Naive thymus-derived CD8-positive, alpha-beta T cell (primary cell): ENCODE measurements at places on chromosomes 7 and 10. TPM values are rescaled to one million over a fixed set of nuclear protein-coding genes. Genes with fewer than 3 reads are reported as not detected.

DNA sequence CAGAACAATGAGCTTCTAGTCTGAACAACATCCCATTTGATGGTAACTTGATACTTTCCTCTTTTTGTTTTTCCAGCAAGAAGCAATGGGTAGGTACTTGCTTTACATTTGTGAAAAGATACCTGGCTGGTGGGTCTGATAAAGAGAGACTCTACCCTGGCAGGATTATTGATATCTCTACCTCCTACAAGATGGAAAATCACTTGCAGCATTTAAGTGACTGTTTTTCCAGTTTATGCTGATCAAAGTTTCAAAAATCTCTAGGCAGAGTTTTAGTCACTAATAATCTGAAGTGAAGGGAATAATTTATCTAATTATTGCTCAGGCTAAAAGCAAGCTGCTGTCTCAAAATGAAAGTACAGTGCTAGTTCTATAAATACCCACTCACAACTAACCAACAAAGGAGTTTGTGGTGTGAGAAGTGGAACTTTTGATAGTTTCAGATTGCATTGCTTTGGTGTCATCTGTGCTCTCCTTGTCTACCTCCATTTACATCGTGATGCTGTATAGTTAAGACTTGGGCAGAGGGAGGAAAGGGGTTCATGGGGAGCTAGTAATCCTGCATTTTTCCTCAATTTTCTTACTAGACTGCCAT lies 86.0 kb upstream of the ANKRD1 start:
- H3K27me3 ChIP-seq: no peaks in the 10 kb centered on the region
- peak overlapping the region; percentile 63 for H3K4me3 ChIP-seq
- H3K36me3 ChIP-seq: no peaks in the 10 kb centered on the region
- H3K27ac ChIP-seq: peak overlapping the region; percentile 88
- H3K4me1 ChIP-seq: peaks cover 30% of the 10 kb centered on the region

DNA sequence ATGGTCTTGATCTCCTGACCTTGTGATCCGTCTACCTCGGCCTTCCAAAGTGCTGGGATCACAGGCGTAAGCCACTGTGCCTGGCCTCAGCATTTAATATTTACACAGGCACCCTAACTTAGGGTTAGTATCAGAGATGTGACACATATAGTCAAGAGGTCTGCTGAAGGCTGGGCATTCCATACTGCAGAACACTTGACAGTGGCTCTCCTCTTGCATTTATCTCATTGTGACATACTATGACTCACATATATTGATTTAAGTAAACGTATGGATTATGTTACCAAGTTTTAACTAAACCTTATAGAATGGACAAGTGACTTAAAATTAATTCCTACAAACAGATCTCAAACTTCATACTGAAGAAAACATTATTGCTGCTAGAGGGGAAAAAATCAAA lies 36.6 kb downstream of the BRAF start:
- H3K36me3 ChIP-seq: no peaks in the 10 kb centered on the region
- H3K27me3 ChIP-seq: no peaks in the 10 kb centered on the region
- no peak overlapping the region for H3K27ac ChIP-seq
- no peak for DNase-seq
- peaks cover 66% of the 10 kb centered on the region for H3K4me1 ChIP-seq
- H3K4me3 ChIP-seq: no peak overlapping the region

GRCh38 chr10:131006458-131007256 lies 304.9 kb downstream of the TCERG1L start:
- no peak for DNase-seq
- no peaks in the 10 kb centered on the region for H3K4me1 ChIP-seq
- H3K4me3 ChIP-seq: no peak overlapping the region

GRCh38 chr7:77409005-77409738 lies 7.0 kb downstream of the GSAP start:
- DNase-seq: no peak
- peaks cover 8% of the 10 kb centered on the region for H3K36me3 ChIP-seq
- H3K27me3 ChIP-seq: no peaks in the 10 kb centered on the region
- H3K27ac ChIP-seq: no peak overlapping the region

GRCh38 chr7:151954866-151955820 lies 1.1 kb upstream of the GALNTL5 start:
- H3K36me3 ChIP-seq: no peaks in the 10 kb centered on the region
- no peak for DNase-seq

DNA sequence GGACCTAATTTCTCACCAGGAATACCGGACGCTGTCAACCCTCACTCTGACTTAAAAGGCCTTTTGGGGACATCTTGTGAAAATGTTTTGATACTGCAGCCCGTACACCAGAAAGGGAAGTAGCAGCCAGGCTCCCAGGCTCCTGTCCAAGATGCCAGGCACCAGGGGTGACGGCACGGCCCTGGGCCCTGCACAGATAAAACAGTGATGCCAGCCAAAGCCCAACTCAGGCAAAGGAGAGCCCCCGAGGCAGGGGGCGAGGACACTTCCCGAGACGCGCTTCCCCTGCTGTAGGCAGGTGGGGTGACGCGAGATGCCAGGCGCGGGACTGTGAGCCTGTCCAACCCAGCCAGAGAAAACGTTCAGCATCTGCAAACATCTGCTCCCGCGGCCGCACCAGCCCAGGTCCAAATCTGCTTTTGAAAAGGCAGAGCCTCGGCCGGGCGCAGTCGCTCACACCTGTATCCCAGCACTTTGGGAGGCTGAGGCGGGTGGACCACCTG lies 15.7 kb downstream of the ZFAND2A start:
- no peaks in the 10 kb centered on the region for H3K36me3 ChIP-seq
- no peak overlapping the region for H3K27ac ChIP-seq
- H3K4me3 ChIP-seq: no peak overlapping the region
- peaks cover 2% of the 10 kb centered on the region for H3K27me3 ChIP-seq
- H3K4me1 ChIP-seq: no peaks in the 10 kb centered on the region

DNA sequence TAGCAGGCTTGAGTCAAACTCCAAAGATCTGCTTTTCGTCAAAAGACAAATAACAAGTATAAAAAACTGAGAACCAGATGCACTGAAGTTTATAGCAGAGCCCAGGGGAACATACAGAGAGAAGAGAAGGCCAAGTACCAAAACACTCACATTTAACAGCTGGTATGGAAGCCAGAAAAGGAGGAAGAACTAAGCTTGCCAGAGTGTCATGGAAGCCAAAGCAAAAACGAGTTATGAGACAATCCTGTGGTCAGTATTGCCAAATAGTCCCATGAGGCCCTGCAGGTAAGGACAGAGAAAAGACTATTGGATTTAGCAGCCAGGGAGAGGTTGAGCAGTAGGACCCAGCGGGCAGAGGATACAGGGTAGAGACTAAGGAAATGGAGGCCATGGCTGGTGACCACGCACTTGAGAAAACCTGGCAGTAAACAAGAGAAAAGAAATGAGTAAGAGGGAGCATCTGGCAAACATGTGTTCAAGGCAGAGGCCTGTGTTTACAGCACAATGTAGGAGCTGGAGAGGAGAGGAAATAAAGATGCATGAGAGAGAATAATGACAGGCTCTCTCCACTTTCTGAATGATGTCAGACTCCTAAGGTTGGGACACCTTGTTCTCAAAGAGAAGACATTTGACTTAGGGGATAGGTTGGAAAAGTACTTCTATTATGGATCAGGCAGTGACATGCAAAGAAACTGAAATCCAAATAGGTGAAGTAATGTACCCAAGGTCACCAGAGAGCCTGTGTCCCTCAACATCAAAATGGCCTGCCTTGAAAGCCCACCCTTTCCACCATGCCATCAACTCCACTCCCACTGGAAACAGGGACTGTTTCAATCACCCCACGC lies 9.1 kb downstream of the CREB3L2 start:
- peak overlapping the region; percentile 6 for H3K27ac ChIP-seq
- DNase-seq: no peak
- no peak overlapping the region for H3K4me3 ChIP-seq
- H3K4me1 ChIP-seq: peaks cover 23% of the 10 kb centered on the region
- H3K27me3 ChIP-seq: no peaks in the 10 kb centered on the region
- peaks cover 7% of the 10 kb centered on the region for H3K36me3 ChIP-seq

DNA sequence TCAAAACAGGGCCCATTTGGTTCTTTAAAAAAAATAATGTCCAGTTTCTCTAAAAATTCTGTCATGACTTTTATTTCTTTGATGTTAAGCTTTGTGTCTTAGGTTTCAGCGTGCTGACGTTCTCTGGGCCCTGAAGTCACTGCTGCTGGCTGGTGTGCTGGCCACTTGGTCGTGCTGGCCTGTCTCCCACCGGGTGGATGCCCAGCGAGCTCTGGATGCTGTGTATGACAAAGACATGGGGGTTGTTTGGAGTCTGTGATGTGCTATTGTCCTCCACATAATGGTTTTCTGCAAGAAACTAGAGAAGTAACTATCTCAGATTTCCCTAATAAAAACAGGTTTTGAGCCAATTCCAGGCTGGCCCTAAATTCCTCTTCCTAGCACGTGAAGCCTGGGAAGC lies 9.5 kb upstream of the IDI2 start:
- H3K27me3 ChIP-seq: no peaks in the 10 kb centered on the region
- no peak for DNase-seq
- no peak overlapping the region for H3K4me3 ChIP-seq
- peaks cover 1% of the 10 kb centered on the region for H3K36me3 ChIP-seq

GRCh38 chr10:32239769-32240168 lies 107.2 kb downstream of the EPC1 start:
- no peaks in the 10 kb centered on the region for H3K4me1 ChIP-seq
- H3K4me3 ChIP-seq: no peak overlapping the region
- no peak overlapping the region for H3K27ac ChIP-seq
- H3K27me3 ChIP-seq: peaks cover 3% of the 10 kb centered on the region
- DNase-seq: no peak

- DNase-seq: no peak
- H3K4me3 ChIP-seq: no peak overlapping the region
- no peak overlapping the region for H3K27ac ChIP-seq
- H3K27me3 ChIP-seq: peaks cover 7% of the 10 kb centered on the region
- H3K36me3 ChIP-seq: peaks cover 4% of the 10 kb centered on the region
Observed at GRCh38 chr7:3404501-3404900, 103.4 kb downstream of the SDK1 start.

GRCh38 chr10:132892004-132892403 lies 50.4 kb downstream of the CFAP46 start:
- DNase-seq: no peak
- no peak overlapping the region for H3K4me3 ChIP-seq
- peaks cover 4% of the 10 kb centered on the region for H3K4me1 ChIP-seq
- peaks cover 41% of the 10 kb centered on the region for H3K27me3 ChIP-seq
- H3K36me3 ChIP-seq: no peaks in the 10 kb centered on the region
- H3K27ac ChIP-seq: no peak overlapping the region

DNA sequence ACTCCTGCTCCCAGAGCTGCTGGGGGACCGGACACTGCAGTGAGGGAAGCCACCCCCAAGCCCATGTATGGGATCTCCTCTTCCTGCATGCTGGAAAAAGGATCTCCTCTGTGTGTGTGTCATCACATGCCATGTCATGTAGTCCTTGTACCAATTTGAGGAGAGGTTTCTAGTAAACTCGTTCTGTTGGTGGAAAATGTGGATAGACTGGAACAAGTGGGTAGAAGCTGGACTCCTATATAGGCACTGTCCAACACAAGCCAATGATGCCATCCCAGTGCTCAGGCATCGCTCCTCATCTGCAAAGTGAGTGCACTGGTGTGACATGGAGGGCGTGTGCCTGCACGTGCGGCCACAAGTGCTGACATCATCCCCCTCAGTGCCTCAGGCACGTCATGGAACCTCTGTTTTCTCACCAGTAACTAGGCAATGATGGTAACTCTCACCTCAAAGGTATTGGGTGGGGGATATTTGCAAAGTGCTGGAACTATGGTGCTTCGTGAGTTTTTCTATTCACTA lies 19.3 kb downstream of the MYO1G start:
- peak overlapping the region; percentile 85 for H3K27ac ChIP-seq
- H3K4me1 ChIP-seq: peaks cover 26% of the 10 kb centered on the region
- DNase-seq: peak; percentile 59
- H3K27me3 ChIP-seq: no peaks in the 10 kb centered on the region
- H3K4me3 ChIP-seq: no peak overlapping the region

- DNase-seq: peak; percentile 48
- peaks cover 5% of the 10 kb centered on the region for H3K4me1 ChIP-seq
Observed at GRCh38 chr10:62632071-62632809, 172.3 kb upstream of the ADO start.

DNA sequence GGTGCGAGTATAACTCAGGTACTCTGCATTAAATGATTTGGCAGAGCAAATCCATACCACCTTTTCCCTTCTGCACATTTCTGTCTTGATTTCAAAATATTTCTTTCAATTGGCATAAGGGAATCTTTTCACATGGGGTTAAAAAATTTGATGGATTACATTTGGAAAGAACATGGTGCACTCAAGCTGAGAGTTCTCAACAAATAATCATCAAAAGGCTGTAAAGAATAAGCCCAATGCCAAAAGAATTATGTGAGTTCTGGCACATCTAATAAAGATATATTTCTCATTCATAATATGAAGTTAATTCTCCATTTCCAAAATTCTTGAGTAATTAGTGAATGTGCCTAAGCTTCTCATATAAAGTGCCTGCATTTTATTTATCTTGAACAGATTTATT lies 223.1 kb downstream of the GPR37 start:
- H3K36me3 ChIP-seq: no peaks in the 10 kb centered on the region
- no peaks in the 10 kb centered on the region for H3K27me3 ChIP-seq
- no peaks in the 10 kb centered on the region for H3K4me1 ChIP-seq
- H3K27ac ChIP-seq: no peak overlapping the region
- no peak overlapping the region for H3K4me3 ChIP-seq
- DNase-seq: no peak

DNA sequence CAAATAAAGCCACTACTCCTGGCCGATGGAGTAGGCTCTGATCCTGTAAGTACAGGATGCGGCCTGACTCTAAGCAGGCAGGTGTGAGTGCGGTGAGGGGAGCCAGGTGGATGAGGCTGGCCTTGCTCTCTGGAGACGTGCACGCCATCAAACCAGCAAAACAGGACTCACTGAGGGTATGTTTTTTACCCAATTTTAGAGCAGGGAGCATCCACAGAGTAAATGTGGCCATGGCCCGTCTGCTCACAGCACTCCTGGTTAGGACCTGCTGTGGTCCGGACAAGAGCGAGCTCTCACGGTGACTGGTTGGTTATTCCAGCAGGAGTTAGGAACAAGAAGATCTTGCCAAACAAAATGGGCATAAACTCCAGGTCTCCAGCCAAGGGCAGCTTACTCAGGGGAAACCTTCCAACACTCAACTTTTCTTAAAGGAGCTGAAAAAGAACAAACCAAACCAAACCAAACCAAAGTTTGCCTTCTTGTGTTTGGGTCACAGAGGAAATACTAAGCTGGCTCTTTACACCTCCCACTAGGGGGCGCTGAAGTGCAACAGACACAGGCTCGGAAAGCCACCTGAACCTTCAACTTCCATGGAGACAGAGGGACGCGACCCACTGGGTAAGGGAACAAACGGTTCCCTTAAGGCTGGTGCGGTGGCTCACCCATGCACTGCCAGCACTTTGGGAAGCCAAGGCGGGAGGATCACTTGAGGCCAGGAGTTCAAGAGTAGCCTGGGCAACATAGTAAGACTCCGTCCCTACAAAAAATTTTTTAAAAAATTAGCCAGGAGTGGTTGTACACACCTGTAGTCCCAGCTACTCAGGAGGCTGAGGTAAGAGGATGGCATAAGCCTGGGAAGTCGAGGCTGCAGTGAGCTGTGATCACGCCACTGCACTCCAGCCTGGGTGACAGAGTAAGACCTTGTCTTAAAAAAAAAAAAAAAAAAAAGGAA lies 122.4 kb downstream of the CLEC2L start:
- peaks cover 3% of the 10 kb centered on the region for H3K36me3 ChIP-seq
- H3K4me3 ChIP-seq: no peak overlapping the region
- peaks cover 78% of the 10 kb centered on the region for H3K4me1 ChIP-seq
- no peak overlapping the region for H3K27ac ChIP-seq

- H3K27me3 ChIP-seq: no peaks in the 10 kb centered on the region
- H3K4me1 ChIP-seq: no peaks in the 10 kb centered on the region
- no peak overlapping the region for H3K4me3 ChIP-seq
- no peak for DNase-seq
Observed at GRCh38 chr10:92110039-92110794, 180.7 kb downstream of the CPEB3 start.

Gene PTF1A
- total RNA-seq: not detected

Gene GIMAP5
- 342 TPM for total RNA-seq

Gene IDI2
- total RNA-seq: not detected

Gene ARHGAP22
- 0.88 TPM for total RNA-seq

Gene PIP
- total RNA-seq: not detected

Gene MRPL43
- 66.6 TPM for total RNA-seq

Gene DOCK1
- not detected for total RNA-seq
